Mucosa of gallbladder (tissue), 1 donor: ENCODE measurements at places on chromosomes 1 and 21. TPM values are rescaled to one million over a fixed set of nuclear protein-coding genes. Genes with fewer than 3 reads are reported as not detected.

The PLA2G5 gene
- 4.9 TPM for total RNA-seq

DNA sequence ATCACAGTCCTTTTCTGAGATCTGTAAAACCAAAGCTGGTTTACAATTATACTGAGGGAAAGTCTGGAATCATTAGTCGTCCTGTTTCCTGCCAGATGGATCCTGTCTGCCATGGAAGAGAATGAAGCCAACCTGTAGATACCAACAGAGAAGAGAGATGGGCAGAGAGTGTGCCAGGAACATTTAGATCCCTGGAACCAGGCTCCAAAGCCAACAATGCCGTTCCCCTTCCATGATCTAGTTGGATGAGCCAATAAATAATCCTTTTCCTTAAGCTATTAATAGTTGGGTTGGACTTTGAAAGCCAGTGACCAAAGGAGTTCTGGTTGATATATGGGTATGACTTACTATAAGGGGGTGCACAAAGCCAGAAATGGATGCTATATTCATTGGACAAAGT, 15.0 kb downstream of the CAPN8 start:
- no peak for DNase-seq

DNA sequence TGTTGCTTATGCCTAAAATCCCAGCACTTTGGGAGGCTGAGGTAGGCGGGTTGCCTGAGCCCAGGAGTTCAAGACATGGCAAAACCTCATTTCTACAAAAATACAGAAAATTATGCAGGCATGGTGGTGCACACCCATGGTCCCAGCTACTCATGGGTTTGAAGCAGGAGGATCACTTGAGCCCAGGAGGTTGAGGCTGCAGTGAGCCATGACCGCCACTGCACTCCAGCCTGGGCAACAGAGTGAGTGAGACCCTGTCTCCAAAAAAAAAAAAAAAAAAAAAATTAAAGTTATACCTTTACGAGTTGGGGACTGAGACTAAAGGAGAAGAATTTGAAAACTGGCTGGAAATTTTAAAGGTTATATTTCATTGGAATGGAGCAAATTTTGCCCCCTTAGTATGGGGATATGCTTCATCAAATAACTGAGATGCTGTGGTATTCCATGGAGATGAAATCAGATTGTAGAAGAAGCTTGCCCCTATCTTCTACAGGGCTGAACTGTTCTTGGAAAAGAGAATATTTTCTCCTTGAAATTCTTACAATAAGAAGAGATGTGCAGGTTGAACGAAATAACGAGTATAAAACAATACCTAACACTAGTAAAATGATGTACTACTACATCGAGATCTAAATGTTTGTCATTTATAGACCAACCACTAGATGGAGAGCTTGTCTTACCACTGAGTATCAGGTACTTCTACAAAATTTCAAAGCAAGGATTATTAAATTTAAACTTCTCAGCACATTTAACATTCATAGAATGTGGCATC, 34.9 kb upstream of the SCYL3 start:
- DNase-seq, result no peak

DNA sequence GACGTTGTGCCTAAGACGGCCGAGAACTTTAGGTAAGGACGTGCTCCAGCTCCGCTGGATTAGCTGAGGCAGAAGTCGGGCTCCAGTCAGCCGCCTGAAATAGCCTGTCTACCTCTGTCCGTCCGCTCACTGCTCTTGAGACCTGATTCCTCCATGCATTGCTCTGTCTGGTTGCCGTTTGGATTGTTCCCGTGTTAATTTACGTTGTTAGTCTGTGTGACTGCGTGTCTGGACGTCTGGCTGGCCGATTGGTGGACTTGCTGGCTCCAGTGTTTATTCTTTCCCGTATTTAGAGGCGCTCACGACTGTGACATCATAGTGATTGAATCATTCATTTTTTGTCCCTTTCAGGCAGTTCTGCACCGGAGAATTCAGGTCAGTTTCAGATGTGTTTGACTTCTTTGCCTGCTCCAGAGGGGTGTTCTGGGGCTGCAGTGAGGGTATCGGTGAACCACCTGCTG, 684 bp downstream of the PPIH start:
- DNase-seq, result no peak
